ENCODE measurements at places on chromosomes 11 and 22.
A peak's percentile ranks its signal among the peaks of the same experiment; 100 is the strongest.

- no peak for DNase-seq
These were observed 242.3 kb upstream of the RAG2 start for GRCh38 chr11:36840378-36840777.

DNA sequence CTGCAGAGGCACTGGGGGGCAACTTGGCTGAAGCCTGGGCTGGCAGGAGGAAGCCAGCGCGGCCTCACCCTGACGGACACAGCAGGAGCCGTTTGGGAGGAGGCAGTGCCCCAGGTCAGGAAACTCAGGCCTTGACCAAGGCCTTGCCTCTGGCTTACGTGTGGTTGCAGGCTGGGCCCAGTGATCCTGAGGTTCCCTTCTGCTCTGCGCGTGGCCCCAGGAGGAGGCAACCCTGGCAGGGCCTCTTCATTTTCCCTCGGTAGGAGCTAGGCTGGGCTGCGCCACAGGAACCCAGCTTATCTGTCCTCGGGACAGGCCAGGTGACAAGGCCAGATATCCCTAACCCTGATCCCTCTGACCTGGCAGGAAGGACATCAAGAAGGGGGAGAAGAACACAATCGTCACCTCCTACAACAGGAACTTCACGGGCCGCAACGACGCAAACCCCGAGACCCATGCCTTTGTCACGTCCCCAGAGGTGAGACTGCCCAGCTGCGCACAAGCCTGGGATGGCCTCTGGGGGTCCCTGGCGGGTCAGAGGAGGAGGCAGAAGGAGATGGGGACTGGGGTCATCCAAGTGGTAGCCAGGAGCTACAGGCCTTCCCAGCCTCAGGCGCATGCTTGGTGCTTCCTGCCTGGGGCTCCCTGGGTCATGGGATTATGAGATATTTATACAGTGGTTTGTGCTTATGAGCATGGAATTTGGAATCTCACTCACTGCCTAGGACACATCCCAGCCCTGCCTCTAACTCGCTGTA is 20.6 kb downstream of the POLR3H start:
- no peak for DNase-seq

GRCh38 chr22:31451709-31452571 is 37.7 kb downstream of the EIF4ENIF1 start:
- DNase-seq = no peak

DNA sequence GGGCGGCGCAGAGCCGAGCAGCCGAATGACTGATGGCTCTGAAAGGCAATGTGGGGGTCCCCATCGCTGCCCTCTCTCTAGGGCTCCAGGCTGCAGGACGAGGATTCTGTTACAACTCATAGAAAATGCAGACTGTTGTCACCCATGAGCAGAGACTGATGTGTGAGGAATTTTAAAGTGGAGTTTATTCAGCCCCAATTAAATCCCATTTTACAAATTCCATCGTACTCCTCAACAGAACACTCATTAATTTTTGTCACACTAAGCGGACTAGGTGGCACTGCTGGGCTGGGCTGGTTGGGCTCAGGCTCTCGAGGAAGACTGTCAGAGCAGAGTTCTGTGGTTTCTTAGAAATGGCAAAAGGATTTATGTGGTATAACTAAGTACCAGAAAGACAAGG is 102.6 kb upstream of the SPON1 start:
- no peak for DNase-seq

- DNase-seq = no peak
These were observed 46.5 kb downstream of the ADM start for GRCh38 chr11:10351435-10351764.

- no peak for DNase-seq
These were observed 133.2 kb upstream of the TEAD1 start for GRCh38 chr11:12540913-12541582.

DNA sequence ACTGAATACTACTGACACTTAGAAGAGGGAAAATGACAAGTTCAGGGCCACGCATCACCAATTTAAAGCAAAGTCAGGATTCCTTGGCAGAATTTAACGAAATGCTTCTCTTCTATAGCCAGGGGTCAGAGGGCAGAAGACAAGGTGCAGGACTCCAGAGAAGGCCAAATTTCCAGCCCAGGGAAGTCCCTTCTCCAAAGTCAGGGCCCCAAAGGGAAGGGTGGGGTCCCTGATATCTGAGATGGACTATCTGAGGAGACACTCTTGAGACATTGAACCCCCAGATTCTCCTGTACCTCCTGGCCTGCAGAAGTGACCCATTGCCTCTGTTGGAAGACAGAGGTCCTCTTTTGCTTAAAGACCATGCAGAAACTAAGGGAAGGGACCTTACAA is 91.2 kb downstream of the RPS6KA4 start:
- no peak for DNase-seq

DNA sequence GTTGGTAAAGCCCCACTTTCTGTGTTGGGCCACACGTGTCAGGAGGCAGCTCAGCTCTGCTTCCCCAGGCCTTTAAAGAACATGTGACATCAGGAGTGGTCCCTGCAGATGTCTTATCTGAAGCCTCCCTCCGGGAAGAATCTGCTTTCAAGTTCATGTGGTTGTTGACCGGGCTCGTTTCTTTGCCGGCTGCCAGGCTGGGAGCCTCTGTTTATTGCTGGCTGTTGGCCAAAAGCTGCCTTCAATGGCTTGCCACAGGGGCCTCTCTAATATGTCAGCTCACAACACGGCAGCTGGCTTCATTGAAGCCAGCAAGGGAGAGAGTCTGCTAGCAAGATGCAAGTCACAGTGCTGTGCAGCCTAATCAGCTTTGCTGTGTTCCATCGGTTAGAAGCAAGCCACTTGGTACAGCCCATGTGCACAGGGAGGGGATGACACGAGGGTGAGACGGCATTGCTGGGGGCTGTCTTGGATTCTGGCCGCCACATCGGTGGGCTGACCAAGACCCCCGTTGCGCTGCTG is 14.6 kb downstream of the MRGPRF start:
- DNase-seq = peak; percentile 15

- no peak for DNase-seq
These were observed 6.9 kb downstream of the AP5B1 start for GRCh38 chr11:65773784-65774411.

DNA sequence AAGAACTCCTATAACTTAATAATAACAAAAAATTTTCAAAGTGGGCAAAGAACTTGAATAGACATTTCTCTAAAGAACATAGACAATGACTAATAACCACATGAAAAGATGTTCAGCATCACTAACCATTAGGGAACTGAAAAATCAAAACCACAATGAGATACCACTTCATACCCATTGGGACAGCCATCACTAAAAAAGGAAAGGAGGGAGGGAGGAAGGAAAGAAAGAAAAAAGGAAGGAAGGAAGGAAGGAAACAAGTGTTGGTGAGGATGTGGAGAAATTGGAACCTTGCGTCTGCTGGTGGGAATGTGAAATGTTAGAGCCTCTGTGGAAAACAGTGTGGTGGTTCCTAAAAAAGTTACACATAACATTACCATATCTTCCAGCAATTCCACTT is 55.8 kb downstream of the MS4A13 start:
- DNase-seq = no peak

DNA sequence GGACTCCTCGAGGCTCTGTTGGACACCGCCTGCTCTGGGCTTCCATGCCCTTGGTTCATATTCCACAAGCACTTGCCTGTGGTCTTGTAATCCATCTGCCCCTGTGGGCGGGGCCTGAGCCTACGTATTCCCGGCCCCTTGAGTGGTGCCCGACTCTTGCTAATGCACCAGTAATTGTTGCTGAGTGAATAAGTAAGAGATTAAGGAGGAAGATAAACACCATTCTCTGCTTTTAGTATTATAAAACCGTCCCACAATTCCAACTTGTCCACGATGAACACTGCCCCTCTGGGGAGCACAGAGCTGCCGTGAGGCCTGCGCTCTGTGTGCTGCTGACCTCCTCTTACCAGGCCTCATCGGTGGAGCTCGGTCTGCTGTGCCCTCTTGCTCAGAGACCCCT is 50.3 kb downstream of the MICAL2 start:
- DNase-seq = no peak

- no peak for DNase-seq
These were observed 392.3 kb upstream of the ARHGAP42 start for GRCh38 chr11:100294748-100295147.

- no peak for DNase-seq
These were observed 213.1 kb downstream of the LRRC4C start for GRCh38 chr11:41246399-41246745.

DNA sequence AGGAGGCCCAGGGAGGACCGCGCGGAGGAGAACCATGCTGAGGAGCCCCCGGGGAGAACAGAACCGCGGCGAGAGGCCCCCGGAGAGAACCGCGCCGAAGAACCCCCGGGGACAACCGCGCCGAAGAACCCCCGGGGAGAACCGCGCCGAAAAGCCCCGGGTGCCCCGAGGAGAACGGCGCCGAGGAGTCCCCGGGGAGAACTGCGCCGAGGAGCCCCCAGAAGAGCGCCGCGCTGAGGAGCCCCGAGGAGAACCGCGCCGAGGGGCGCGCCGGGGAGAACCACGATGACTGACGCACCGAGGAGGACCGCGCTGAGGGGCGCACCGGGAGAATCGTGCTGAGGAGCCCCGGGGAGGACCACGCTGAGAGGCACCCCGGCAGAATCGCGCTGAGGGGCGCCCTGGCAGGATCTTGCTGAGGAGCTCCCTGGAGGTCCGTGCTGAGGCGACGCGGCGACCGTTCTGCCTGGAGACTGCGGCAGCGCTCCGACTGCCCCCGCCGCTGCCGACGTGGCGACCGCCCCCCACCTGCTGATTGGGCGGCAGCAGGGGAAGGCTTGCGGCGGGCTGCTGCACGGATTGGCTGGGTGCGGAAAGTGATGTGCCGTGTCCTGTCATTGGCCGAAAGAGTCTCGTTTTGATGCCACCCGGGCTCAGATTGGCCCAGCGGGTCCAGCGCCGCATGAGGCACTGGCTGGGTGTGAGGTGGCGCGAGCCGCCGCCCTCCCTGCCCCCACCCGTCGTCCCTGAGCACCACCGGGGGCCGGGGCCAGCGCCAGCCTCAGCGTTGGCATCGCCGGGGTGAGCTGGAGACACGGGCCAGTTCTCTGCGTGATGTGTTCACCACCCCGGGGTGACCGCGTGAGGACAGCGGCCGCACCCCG is at the start of gene KCNQ1OT1:
TSS of gene KCNQ1OT1 (minus strand) at position 464 of the 884 bp plus-strand sequence.
- peak; percentile 42 for DNase-seq

- no peak for DNase-seq
These were observed 93.6 kb upstream of the ISX start for GRCh38 chr22:34972191-34972897.

- DNase-seq = no peak
These were observed 6.0 kb upstream of the UCP3 start for GRCh38 chr11:74014880-74015279.

GRCh38 chr11:105988197-105988596 is 33.8 kb downstream of the MSANTD4 start:
- no peak for DNase-seq

DNA sequence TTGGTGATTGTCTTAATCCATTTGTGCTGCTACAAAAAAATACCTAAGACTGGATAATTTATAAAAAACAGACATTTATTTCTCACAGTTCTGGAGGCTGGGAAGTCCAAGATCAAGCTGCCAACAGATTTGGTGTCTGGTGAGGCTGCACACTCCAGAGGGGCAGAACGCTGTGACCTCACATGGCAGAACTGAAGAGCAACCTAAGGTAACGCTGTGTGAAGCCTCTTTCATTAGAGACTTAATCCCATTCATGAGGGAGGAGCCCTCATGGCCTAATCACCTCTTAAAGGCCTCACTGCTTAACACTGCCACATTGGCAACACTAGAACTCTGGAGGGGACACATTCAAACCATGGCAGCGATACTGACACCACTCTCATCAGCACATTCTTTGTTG is 42.7 kb upstream of the BIRC3 start:
- no peak for DNase-seq

GRCh38 chr22:27545085-27545484 is 256.5 kb downstream of the MN1 start:
- DNase-seq = no peak

- no peak for DNase-seq
These were observed 31.8 kb downstream of the MRGPRX1 start for GRCh38 chr11:18907391-18907790.

DNA sequence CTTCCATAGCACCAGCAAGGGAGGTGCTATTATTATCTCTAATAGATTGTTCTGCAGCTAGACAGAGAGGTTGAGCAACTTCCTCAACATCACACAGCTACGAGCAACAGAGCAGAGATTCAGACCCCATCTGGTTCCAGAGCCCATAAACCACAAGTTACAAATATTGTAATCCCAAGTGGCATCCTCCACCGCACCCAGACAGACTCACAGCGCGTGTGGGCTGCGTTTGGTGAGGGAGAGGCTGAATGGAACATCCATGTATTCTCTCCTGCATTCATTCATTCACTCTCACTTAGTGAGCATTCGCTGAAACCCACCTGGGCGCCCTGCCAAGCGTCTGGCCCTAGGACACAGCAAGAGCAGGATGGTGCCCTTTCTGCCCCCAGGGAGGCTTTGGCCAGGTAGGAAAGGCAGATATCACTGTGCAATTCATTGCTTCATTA is 33.5 kb downstream of the LIF start:
- no peak for DNase-seq

GRCh38 chr11:31646216-31646615 is 136.6 kb downstream of the ELP4 start:
- DNase-seq = no peak

DNA sequence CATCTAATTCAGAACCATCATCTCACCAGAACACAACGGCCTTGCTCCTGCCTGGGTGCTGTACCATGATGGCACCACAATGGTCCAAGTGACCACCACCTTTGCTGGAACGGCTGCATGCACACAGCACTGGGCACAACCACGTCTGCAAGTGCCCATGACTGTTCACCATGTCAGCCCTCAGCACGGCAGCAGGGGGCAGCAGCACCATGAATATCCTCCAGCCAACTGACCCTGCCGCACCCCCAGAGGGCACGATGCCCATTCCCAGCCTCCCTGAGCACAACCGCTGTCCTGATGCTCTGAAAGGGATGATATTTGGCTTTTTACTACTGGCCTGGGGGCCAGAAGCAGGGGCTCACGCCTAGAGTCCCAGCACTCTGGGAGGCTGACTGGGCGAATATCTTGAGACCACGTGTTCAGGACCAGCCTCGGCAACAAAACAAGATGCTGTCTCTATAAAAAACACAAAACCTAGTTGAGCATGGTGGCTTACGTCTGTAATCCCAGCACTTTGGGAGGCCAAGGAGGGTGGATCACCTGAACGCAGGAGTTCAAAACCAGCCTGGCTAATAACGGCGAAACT is 25.7 kb downstream of the DRD4 start:
- peak; percentile 60 for DNase-seq

DNA sequence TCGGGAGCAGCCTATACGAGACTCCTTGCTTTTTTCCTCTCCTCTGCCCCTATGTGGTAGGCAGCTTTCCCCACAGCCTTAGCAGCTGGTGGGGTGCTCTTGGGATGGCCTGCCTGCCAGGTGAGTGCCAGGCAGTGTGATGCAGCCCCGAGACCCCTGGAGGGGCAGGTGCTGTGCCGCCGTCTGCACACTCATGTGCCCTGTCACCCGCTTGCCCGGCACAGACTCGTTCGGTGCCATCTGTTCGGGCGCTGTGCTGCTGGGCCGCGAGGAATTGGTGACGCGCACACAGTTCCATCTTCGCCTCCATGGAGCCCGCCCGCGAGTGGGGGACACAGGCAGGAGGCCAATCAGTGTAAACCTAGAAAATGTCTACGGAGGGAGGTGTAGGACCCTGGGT is 15.1 kb downstream of the TRMU start:
- no peak for DNase-seq
